ENCODE measurements at places on chromosomes 12 and 14.

- no peak for DNase-seq
These were observed 39.1 kb upstream of the DHRS7 start for GRCh38 chr14:60204104-60204842.

GRCh38 chr12:7961395-7962178, 25.6 kb upstream of the SLC2A3 start:
- DNase-seq = no peak

DNA sequence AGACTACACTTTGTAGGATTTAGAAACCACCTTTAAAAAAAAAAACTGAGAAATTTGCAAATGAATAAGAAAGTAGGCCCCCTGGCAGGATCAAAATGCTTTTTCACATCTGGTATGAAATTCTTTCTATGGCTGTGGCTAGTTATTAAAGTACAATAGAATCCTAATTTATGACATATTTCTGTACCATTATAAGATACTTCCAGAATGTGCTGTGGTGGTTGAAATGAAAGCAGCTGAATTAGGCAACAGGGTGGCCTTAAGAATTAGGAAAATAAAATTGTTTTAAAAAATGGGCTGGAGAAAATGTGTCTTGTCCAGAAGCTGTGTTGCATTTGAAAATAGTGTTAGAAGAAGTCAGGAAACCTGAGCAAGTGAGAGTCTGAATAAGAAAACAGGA, 85.9 kb upstream of the PDE3A start:
- DNase-seq = no peak

- DNase-seq = peak; percentile 71
These were observed 2.2 kb upstream of the NFATC4 start for GRCh38 chr14:24365600-24366412.

GRCh38 chr14:32764131-32764530, 174.5 kb upstream of the NPAS3 start:
- no peak for DNase-seq

DNA sequence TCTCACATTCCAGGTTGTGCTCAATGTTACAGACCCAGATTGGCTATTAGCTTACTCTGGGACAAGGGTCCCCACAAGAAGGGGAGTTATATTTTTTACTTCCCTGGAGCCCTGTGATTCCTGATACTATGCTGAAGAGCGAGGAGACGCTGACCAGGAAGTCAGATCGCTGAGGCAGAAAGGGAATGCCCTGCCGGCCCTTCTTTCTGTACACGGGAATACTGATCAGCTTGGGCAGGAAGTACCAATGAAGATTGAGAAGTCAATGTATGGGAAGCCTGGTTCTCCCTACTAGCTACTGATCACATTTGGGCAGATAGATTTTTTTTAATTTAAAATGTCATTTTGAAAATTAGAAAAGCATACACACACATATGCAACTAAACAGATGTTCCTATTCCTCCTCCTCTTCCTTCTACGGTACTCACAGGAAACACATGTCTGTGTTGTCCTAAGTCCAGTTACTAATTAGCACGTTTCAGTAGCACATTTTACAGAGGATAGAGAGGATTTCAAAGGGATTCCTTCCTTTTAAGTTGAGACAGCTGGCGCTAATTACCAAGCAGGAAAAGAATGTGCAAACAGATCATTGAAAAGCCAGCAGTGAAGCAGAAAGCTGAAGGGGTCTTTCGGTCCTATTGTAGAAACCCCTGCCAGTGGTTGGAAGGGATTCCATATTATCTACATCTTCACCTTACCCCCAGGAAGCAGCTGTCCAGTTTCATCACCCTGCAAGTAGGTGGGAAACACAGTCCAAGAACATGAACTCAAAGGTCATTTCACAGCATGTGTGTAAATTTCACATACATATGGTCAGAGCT, 292.4 kb downstream of the DUSP6 start:
- DNase-seq = no peak

- no peak for DNase-seq
These were observed 110.7 kb downstream of the SLC38A6 start for GRCh38 chr14:61091657-61092273.

DNA sequence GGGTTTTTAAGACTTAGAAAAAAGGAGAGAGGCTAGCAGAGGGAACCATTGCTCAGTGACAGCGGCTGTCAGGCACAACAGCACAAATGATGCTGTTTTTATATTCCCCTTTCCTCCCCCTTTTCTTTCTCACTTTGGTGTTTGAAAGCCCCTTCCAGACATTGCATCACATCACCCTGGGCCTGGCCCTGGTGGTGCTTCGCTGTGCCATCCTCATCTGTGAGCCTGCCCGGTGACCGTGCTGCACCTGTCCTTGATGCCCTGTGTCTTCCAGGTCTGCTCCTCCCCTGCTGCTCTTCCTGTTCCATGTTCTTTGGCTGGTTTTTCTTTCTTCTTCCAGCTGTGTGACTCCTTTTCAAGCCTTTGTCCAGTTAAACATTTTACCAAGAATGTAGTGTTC, 24.8 kb downstream of the KLC1 start:
- no peak for DNase-seq

DNA sequence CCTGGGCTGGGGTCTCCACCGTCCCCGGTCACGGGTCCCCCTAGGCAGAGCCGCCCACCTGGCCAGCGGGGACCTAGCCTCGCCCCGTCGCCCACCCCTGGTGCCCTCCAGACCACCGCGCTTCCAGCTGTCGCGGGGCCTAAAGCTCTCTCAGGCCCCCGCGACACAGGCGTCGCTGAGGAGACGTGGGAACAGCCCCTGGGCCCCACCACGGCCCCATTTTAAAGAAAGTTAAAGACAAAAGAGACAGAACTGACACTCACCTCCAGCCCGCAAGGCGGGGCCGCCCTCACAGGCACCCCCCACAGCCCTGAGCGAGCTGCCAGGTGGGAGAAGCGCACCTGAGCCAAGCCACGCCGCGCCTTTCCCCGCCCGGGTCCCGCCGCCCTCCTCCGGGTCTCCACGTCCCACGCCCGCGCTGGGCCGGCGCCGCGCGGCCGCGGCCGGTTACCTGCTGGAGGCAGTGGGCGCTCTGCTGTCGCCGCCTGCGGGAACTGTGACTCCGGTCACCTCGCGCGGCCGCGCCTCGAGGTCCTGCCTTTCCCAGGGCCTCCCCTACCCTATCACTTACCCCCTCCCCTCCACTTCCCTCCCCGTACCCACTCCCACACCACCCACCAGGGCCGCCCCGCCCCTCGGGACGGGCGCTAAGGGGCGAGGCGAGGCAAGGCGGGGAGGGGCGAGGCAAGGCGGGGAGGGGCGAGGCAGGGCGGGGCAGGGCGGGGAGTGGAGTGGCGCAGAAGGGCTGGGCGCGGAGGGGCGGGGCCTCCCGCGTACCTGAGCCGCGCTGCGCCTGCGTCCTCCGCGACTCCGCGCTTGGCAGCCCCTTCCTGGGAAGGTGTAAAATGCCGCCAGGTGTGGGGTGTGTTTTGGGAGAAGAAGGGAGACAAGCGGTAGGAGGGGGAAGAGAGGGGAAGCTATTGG, 31.2 kb downstream of the TC2N start:
- peak; percentile 68 for DNase-seq

DNA sequence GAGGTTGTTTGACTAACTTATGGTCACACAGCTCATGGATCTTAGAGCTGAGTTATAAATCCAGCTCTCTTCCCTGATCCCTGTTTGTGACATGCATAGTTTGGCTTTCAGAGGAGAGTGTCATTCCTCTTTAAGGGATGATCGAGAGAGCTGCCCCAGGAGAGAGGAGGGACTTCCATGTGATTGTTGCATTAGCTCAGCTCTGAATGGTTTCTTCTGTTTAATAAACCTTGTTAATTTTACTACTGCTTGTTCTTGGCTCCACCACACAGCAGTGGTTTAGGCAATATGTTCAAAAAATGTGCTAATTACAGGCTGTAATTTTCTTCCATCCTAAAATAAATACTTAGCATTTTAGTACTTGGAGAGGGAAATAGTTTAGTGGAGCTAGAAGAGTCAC, 152.5 kb downstream of the C12orf75 start:
- no peak for DNase-seq

DNA sequence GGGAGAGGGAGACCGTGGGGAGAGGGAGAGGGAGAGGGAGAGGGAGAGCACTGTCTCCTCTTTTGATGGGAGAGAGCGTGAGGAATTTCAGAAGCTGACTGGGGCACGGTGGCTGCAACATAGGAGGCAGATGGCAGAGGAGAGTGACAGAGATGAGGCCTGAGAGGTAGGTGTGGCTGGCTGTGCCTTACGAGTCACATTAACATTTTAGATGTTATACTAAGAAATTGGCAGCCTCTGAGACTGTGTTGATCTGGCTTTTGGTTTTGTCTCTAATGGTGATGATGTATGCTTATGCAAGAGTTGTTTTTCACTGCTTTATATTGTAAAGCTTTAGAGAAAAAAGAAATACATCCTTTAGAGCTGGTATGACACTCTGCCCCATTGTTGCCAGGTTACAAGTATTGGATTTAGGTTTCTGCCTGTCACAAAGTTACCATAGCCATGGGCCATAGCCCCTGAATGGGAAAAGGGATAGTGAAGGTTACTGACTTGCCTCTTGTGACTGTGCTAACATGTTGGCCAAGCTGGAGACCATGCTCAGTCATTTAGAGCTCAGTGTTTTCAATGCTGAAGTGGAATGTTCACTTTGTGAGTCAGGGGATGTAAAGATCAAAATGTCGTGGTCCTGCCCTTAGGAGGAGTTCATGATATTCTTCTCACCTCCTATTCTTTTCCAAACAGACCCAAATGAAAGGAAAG, 186.2 kb downstream of the SYNE2 start:
- no peak for DNase-seq

DNA sequence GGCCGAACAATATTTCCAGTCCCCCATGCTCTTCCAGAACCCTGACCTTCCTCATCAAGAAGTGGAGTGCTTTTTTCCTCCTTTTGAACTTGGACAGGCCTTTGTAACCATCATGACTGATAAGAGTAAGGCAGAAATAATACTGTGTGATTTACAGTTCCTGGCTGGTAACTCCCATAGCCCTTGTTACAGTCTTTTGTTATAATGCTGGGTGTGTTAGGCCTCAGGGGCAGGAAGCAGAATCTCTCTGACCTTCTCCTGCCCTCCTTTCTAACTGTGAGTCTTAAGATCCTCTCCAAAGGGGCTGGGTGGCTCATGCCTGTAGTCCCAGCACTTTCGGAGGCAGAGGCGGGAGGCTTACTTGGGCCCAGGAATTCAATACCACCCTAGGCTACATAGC, 59.5 kb downstream of the BCAT1 start:
- DNase-seq = no peak

- DNase-seq = no peak
These were observed 448.1 kb downstream of the APAF1 start for GRCh38 chr12:99093166-99093565.

GRCh38 chr14:103118018-103118662, 5.1 kb upstream of the TNFAIP2 start:
- DNase-seq = peak; percentile 55

DNA sequence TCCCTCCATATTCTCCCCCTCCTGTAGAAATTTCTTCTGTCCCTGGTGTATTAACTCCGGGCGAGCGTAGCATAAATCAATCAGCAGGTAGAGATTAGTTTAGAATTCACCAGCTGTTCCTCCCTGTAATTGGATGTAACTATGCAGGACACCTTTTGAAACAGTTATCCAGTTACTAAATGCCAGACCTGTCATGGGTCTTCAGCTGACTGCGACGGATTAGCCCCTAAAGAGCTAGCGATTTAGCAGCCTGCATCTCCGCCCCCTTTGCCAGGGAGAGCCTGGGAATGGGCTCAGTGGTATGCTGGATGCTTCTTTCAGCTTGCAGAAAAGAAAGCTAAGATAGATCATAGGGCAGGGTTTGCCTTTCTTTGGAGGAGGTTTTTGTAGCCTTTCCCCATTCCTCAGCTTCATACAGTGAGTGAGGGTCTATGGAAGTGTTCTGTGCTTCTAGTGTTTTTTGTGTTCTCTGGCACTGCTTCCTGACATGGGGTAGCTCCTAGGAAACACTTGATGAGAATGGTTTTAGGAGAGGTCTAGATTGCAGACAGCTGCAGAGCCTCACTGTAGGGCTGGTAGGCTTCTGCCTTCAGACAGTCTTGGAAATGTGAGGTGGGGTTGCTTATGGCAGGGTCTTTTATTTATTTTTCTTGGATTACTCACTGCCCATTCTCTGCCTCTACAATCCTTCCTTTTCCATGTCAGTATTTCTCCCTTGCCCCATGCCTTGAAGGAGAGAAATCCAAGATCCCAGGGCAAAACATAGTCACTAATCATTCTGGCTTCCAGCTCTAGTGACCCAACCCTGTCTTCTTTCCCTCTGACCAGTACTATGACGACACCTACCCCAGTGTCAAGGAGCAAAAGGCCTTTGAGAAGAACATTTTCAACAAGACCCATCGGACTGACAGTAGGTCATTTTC, 16.7 kb downstream of the COPZ1 start:
- no peak for DNase-seq

DNA sequence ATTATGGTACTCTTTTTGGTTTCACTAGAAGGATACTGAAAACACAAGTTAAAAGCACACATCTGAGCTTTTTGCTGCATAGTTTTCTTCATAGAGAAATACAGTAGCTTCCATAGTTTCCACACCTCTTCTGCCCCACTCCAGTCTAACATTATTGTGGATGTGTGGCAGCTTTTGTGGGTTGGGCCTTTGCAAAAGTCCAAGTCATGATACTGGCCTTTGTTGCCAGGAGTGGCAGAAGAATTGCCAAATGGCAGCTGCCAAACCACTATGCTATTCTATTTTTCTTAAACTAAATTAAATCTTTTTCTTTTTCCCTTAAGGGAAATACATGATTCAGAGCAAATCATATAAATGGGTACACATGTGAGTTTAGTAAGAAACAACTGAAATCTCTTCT, 114.8 kb downstream of the PLEKHA5 start:
- DNase-seq = no peak

DNA sequence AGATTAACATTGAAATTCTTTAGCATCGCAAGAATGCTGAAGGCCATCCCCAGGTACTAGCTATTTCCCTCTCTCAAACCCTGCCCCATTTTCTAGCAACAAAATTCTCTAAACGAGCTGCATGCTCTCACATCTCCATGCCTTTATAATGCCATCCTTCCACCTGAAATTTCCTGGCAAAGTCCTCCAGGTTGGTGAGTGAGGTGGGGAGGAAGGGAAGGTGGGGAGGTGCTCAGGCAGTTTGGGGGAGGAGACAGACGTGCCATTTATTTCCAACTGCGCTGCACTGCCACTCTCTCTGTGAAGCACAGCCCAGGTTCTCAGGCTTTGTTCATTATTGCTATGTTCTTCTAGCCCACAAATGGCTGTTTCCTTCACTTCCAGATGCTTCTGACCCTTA, 208.4 kb downstream of the PAWR start:
- DNase-seq = no peak

GRCh38 chr12:47742253-47742825, 16.3 kb downstream of the RAPGEF3 start:
- DNase-seq = peak; percentile 60

GRCh38 chr12:16828891-16829290, 222.9 kb upstream of the LMO3 start:
- DNase-seq = no peak

GRCh38 chr12:51851413-51852124, 3.1 kb upstream of the FIGNL2 start:
- DNase-seq = no peak

- no peak for DNase-seq
These were observed 284.2 kb upstream of the SOX5 start for GRCh38 chr12:24233519-24234246.

GRCh38 chr12:49776413-49776812, 35.1 kb downstream of the TMBIM6 start:
- DNase-seq = peak; percentile 78

All from head of caudate nucleus (tissue), 42 donors.